ENCODE measurements at places on chromosomes 1 and 21. TPM values are rescaled to one million over a fixed set of nuclear protein-coding genes. Genes with fewer than 3 reads are reported as not detected.

Gene MYCL
- total RNA-seq: 0.15 TPM

Gene TMPRSS3
- not detected for total RNA-seq

Gene CAPZB
- 86.2 TPM for total RNA-seq

Gene S100A16
- total RNA-seq: 391 TPM

Gene TSSK3
- total RNA-seq: under 0.01 TPM

Measured in bronchus fibroblast of lung (primary cell).